ENCODE measurements at places on chromosomes 4 and X. TPM values are rescaled to one million over a fixed set of nuclear protein-coding genes. Genes with fewer than 3 reads are reported as not detected.

DNA sequence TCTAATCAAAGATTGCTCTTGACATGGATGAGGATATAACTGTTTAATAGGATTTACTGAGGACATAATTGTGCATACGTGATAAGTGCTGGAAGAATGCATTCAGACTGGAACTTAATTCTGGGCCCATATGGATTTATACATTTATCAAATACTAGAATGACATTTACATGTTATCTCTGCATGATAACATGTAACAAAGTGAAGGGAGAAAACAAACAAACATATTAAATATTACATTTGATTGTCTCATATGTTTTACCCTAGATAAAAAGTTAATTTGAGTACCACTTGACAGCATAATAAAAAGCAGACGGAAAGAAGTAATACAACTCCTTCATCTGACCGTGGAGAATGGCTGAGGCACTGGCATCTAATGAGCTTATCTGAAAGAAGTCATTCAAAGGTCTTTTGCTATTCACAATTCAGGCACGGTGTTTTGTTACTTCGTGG is 297.8 kb downstream of the PPP3CA start:
- H3K36me3 ChIP-seq, result no peaks in the 10 kb centered on the region
- H3K4me1 ChIP-seq, result no peaks in the 10 kb centered on the region
- no peak overlapping the region for H3K27ac ChIP-seq
- no peaks in the 10 kb centered on the region for H3K27me3 ChIP-seq
- H3K4me3 ChIP-seq, result no peak overlapping the region
- no peak for DNase-seq

L1CAM gene
- total RNA-seq, result 30.2 TPM

- no peaks in the 10 kb centered on the region for H3K4me1 ChIP-seq
- H3K27me3 ChIP-seq, result no peaks in the 10 kb centered on the region
- no peak overlapping the region for H3K4me3 ChIP-seq
- no peak for DNase-seq
Observed at GRCh38 chrX:1686642-1687041, 71.8 kb downstream of the ASMT start.

- H3K4me3 ChIP-seq, result no peak overlapping the region
- no peaks in the 10 kb centered on the region for H3K36me3 ChIP-seq
- no peaks in the 10 kb centered on the region for H3K27me3 ChIP-seq
- no peak overlapping the region for H3K27ac ChIP-seq
- DNase-seq, result no peak
- no peaks in the 10 kb centered on the region for H3K4me1 ChIP-seq
Observed at GRCh38 chr4:53601251-53601764, 10.0 kb upstream of the LNX1 start.

GRCh38 chrX:103461156-103461555 is 58.1 kb downstream of the RAB40A start:
- no peak overlapping the region for H3K27ac ChIP-seq
- DNase-seq, result no peak
- no peaks in the 10 kb centered on the region for H3K27me3 ChIP-seq

DNA sequence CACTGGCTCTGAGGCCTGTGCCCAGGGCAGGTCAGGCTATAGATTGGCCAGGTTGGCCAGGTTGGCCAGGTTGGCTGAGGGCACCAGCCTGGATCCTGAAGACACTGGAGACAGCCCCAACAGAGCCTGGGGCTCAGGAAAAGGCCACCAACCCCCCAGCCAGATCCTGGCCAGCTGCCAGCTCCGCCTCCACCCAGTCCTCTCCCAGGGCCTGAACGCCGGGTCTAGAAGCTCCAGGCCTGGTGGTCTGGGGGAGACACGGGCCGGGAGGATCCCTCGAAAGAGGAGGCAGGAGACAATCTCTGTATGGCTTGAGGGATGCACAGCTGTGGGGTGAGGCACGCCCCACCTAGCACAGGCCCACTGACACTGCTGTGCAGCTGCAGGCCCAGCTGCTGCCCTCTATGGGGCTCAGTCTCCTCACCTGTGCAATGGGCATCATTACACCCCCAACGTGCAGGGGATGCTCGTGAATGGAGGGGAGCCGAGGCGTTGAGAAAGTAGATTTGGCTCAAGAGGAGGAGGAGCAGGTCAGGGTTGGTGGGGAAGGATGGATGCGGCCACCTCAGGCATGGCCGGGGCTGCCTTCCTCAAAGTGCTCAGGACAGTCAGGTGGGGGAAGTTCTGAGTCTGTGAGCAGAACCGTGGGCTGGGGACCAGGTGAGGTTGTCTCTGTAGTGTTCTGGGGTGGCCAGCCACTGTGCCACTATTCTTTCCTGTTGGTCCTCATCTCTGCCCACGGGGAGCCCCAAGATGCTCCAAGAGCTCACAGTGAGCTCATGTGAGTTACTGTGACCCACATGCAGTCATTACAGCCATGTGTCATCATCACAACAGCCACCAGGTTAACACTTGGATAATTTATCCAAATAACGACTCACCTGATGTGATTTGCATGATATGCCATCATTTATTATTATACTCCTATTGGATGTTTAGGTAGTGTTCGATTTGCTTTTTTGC is 10.8 kb upstream of the GAGE10 start:
- H3K4me1 ChIP-seq, result no peaks in the 10 kb centered on the region
- no peaks in the 10 kb centered on the region for H3K36me3 ChIP-seq
- no peak overlapping the region for H3K4me3 ChIP-seq
- no peaks in the 10 kb centered on the region for H3K27me3 ChIP-seq
- H3K27ac ChIP-seq, result no peak overlapping the region

DNA sequence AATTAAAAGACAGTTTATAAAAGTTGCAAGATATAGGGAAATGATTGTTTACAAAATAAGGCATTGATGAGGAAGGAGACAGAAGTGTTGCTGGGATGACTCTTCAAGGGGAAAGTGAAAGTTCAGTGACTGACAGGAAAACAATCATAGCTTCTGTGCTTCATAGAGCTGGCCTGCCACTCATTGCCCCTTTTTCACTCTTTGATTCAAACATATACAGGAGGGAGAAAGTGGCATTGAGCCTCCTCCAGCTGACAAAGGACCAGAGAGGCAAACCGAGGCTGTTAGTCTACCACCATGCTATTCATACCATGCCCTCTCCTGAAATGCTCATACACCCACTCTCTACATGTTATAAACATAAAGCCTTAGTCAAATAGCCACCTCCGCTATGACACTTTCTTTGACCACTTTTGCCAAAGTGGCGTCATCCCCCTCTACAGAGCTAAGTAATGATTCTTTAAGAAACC is 79.2 kb upstream of the ATOH1 start:
- no peaks in the 10 kb centered on the region for H3K36me3 ChIP-seq
- no peaks in the 10 kb centered on the region for H3K27me3 ChIP-seq
- no peak overlapping the region for H3K4me3 ChIP-seq
- H3K4me1 ChIP-seq, result no peaks in the 10 kb centered on the region
- H3K27ac ChIP-seq, result no peak overlapping the region

SORCS2 gene
- total RNA-seq, result 6.4 TPM

- no peak overlapping the region for H3K4me3 ChIP-seq
- H3K27me3 ChIP-seq, result no peaks in the 10 kb centered on the region
- no peaks in the 10 kb centered on the region for H3K36me3 ChIP-seq
- no peak for DNase-seq
Observed at GRCh38 chr4:45550766-45551366, 573.0 kb downstream of the GABRG1 start.

DNA sequence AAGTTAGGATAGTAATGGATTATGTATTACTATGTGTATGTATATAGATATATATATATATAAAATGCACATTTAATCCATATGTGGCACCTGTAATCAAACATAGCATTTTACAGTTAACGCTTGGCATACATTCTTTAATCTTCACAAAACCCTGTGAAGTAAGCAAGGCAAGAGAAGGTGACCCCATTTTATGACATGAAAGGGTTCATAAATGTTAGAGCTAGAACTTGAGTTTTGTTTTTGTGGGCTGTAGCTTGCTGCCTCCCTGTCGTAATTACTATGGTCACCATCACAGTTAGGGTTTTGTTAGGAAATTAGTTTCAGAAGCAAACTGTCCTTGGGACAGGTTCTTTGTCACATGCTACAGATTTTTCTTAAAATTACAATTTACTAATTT is 13.8 kb upstream of the CYP2U1 start:
- H3K4me3 ChIP-seq, result no peak overlapping the region
- H3K36me3 ChIP-seq, result no peaks in the 10 kb centered on the region

DNA sequence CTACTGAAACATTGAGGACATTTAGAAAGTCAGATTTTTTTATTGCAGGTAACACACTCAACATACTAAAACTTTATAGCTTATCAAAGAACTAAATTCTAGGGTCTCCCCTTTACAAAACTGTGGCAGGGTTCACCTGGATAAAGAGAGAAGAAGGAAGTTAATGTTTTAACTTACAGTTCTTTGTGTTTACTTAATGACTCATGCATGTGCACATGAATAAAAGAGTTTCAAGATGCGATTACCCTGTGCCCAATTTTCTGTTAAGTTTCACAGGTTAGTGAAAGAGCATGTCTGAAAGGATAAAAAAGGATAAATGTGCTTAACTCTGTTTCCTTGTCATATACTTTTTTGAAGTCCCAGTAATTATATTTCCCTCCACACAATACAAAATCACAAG is 16.8 kb downstream of the DCAF8L1 start:
- H3K4me3 ChIP-seq, result no peak overlapping the region
- H3K27me3 ChIP-seq, result no peaks in the 10 kb centered on the region

DNA sequence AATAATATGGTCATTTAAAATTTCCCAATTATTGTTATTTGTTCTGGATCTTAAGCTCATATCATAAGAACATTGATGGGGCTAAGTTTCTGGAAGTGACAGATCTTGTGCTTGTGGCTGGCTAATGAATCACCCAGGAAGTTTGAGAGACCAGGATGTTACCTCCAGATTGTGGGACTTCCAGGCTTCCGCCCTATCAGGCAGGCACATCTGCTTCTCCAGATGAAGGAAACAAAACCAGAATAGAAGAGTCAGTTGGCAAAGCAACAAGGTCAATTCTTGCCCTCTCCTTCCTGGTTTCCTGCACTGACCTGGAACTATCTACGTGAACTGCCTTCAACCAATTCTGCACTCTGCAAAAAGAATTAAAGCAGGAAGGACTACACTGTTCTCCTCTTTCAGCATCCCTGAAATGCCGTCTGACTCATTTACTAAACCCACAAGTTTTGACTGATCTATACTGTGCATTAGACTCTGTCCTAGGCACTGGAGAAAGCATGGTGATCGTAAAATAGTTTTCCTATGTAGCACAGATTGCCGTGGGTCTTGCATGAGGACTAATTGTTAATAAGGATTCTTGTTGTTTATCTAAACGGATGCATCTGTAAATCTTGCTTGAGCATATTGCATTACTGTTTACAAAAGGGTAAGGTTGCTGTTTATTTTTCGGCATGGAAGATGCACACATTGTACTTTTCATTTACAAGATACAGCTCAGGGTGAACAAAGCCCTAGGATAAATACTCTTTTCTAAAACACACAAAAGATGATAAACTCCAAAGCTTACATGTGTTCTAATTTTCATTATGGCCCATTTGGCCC is 74.6 kb downstream of the AMELX start:
- no peak overlapping the region for H3K4me3 ChIP-seq
- no peak for DNase-seq
- no peak overlapping the region for H3K27ac ChIP-seq
- no peaks in the 10 kb centered on the region for H3K36me3 ChIP-seq
- H3K27me3 ChIP-seq, result no peaks in the 10 kb centered on the region

All from sigmoid colon (tissue), 7 donors.